Heart right ventricle (tissue), 16 donors: ENCODE measurements at places on chromosomes 12 and 14. TPM values are rescaled to one million over a fixed set of nuclear protein-coding genes. Genes with fewer than 3 reads are reported as not detected.

Gene DLGAP5
- polyA plus RNA-seq, result 0.22 TPM

Gene SPIC
- polyA plus RNA-seq, result not detected

Gene PPFIA2
- 0.32 TPM for polyA plus RNA-seq

Gene KRT8
- 153 TPM for polyA plus RNA-seq

Gene RASAL1
- polyA plus RNA-seq, result not detected

Gene RTN1
- polyA plus RNA-seq, result 0.59 TPM

DNA sequence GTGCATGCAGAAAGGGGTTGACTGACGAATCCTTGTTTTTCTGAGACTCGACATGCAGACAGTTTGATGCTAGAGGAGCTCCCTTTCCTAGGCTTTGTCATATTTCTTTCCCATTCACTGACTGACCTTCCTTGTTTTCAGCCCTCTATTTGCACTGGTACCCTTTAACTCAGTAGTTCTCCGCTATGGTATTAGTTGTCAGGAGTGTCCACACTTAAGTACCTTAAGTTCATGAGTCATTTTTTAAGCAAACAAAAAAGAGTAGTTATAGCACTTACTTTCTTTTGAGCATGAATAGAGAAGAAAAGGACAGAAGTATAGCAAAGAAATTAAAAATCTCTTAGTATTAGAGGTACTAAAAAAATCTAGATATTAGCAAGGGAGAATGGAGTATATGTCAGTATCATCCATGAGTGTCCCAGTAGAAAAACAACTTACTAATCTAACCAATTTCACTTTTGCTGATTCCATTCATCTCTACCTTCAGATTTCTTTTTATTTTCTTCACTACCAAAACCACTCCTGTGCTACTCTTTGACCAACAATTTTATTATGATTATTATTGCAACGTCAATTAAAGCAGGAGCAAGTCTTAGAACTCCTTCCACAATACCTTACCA, 8.3 kb downstream of the ATP2B1 start:
- H3K36me3 ChIP-seq, result no peaks in the 10 kb centered on the region
- no peak overlapping the region for H3K4me3 ChIP-seq
- DNase-seq, result no peak
- no peak overlapping the region for H3K27ac ChIP-seq
- H3K4me1 ChIP-seq, result no peaks in the 10 kb centered on the region

- H3K4me1 ChIP-seq, result peaks cover 15% of the 10 kb centered on the region
- H3K4me3 ChIP-seq, result no peak overlapping the region
- DNase-seq, result no peak
- H3K27me3 ChIP-seq, result no peaks in the 10 kb centered on the region
- H3K27ac ChIP-seq, result no peak overlapping the region
- no peaks in the 10 kb centered on the region for H3K36me3 ChIP-seq
Measured at GRCh38 chr14:51449681-51450080, 202.0 kb upstream of the FRMD6 start.

GRCh38 chr12:84551373-84551772, 361.2 kb downstream of the SLC6A15 start:
- no peaks in the 10 kb centered on the region for H3K4me1 ChIP-seq
- H3K27ac ChIP-seq, result no peak overlapping the region
- H3K27me3 ChIP-seq, result no peaks in the 10 kb centered on the region
- no peak overlapping the region for H3K4me3 ChIP-seq
- H3K36me3 ChIP-seq, result no peaks in the 10 kb centered on the region
- DNase-seq, result no peak

- no peak overlapping the region for H3K4me3 ChIP-seq
- no peaks in the 10 kb centered on the region for H3K27me3 ChIP-seq
- no peak overlapping the region for H3K27ac ChIP-seq
- H3K4me1 ChIP-seq, result no peaks in the 10 kb centered on the region
- no peaks in the 10 kb centered on the region for H3K36me3 ChIP-seq
Measured at GRCh38 chr14:30312214-30312613, 246.7 kb upstream of the G2E3 start.

GRCh38 chr12:32135967-32136366, 29.3 kb downstream of the BICD1 start:
- H3K4me1 ChIP-seq, result no peaks in the 10 kb centered on the region
- H3K36me3 ChIP-seq, result no peaks in the 10 kb centered on the region
- H3K27me3 ChIP-seq, result no peaks in the 10 kb centered on the region
- no peak overlapping the region for H3K4me3 ChIP-seq

DNA sequence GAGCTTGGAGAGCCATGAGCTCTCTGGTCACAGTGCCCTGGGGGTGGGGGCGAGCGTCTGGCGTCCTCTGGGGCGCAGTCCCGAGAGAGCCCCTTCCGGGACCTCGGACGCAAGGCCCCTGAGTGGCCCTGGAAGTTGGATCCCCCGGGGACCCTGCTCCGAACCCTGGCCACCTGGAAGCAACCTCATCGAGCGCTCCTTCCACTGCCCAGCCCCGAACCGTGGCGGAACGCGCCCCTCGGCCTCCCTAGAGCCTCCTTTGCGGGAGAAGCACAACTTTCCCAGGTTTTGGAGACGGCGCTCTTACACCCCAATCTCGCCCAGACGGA, 1.2 kb downstream of the NOS1 start:
- no peaks in the 10 kb centered on the region for H3K36me3 ChIP-seq
- no peaks in the 10 kb centered on the region for H3K4me1 ChIP-seq
- peaks cover 7% of the 10 kb centered on the region for H3K27me3 ChIP-seq

DNA sequence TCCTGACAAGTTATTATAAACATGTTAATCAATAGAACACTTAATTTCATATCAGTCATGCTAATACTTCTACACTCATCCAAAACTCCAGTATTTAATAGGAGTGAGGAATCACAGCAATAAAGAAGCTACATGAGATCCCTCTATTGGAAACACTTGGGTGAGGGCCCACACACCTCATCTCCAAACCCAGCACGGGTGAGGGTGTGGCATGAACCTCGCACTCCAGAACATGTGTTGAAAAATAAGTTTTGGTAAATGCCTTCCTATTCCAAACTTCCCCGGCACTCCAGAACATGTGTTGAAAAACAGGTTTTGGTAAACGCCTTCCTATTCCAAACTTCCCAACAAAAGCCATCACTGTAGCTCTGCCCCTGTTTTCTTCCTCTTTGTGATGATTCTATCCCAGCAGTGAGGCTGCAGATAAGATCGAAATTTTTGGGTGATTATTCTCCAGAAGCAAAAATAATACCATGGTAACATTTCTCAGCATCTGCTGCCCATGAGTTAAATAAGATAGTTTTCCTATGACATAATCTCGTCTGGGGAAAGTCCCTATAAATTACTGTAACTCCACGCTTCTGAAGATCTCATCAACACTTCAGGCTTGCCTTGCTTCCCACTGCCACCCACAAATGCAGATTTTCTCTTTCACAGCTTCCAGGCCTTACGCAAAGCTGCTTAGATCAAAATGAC, 24.4 kb upstream of the PTPRB start:
- no peaks in the 10 kb centered on the region for H3K4me1 ChIP-seq
- no peak for DNase-seq
- no peak overlapping the region for H3K4me3 ChIP-seq
- peak overlapping the region; percentile 16 for H3K27ac ChIP-seq
- H3K27me3 ChIP-seq, result no peaks in the 10 kb centered on the region

- H3K27me3 ChIP-seq, result no peaks in the 10 kb centered on the region
- H3K4me1 ChIP-seq, result no peaks in the 10 kb centered on the region
- no peak overlapping the region for H3K27ac ChIP-seq
- no peak overlapping the region for H3K4me3 ChIP-seq
- no peaks in the 10 kb centered on the region for H3K36me3 ChIP-seq
- no peak for DNase-seq
Measured at GRCh38 chr14:44783901-44784300, 177.8 kb downstream of the KLHL28 start.

- H3K36me3 ChIP-seq, result no peaks in the 10 kb centered on the region
- no peak for DNase-seq
- no peaks in the 10 kb centered on the region for H3K27me3 ChIP-seq
- H3K27ac ChIP-seq, result no peak overlapping the region
- peaks cover 50% of the 10 kb centered on the region for H3K4me1 ChIP-seq
Measured at GRCh38 chr12:123528858-123529257, 4.7 kb downstream of the RILPL1 start.

GRCh38 chr12:78244916-78245507, 414.3 kb downstream of the NAV3 start:
- no peak overlapping the region for H3K4me3 ChIP-seq
- H3K27ac ChIP-seq, result no peak overlapping the region
- DNase-seq, result no peak
- no peaks in the 10 kb centered on the region for H3K36me3 ChIP-seq
- H3K27me3 ChIP-seq, result no peaks in the 10 kb centered on the region

DNA sequence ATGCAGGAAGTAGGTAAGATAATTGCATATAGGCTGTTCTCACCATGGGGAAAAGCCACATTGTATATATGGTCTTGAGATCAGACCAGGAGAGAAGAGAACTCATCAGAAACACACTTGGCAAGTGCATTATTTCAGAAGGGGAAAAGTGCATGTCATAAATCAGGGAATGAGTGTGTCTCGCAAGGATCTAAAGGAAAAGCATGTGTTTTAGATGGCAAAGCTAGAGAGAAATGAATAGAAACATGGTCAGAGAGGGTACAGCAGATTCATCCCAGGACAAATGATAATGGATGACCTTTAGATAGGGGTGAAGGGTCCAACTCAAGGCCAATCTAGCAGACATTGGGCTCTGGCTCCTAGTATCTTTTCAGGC, 230.2 kb upstream of the NAV3 start:
- H3K27ac ChIP-seq, result no peak overlapping the region
- no peaks in the 10 kb centered on the region for H3K4me1 ChIP-seq
- H3K36me3 ChIP-seq, result no peaks in the 10 kb centered on the region
- no peak overlapping the region for H3K4me3 ChIP-seq
- H3K27me3 ChIP-seq, result no peaks in the 10 kb centered on the region
- no peak for DNase-seq

DNA sequence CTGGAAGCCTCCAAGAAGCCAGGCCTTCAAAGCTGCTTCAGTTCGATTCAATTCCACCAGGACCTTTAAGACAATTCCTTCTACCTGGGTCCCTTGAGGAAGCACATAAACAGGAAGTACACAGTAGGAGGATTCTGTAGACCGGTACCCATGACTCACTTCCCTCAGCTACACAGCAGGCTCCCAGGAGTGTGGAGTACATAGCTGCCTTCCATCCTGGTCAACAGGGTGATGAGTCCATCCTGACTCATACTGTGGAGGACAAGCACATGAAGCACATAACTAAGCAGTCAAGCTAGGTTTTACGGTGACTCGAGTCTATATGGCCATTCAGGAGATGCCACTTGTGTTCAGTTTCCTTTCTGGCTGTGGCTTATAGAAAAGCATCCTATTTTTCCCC, 197.6 kb upstream of the RBM19 start:
- DNase-seq, result no peak
- H3K27ac ChIP-seq, result no peak overlapping the region
- H3K36me3 ChIP-seq, result no peaks in the 10 kb centered on the region
- no peak overlapping the region for H3K4me3 ChIP-seq
- H3K4me1 ChIP-seq, result no peaks in the 10 kb centered on the region

GRCh38 chr12:45668641-45669040, 60.9 kb upstream of the ARID2 start:
- no peak for DNase-seq
- H3K27ac ChIP-seq, result peak overlapping the region; percentile 19
- H3K4me3 ChIP-seq, result no peak overlapping the region
- H3K36me3 ChIP-seq, result no peaks in the 10 kb centered on the region
- no peaks in the 10 kb centered on the region for H3K27me3 ChIP-seq

DNA sequence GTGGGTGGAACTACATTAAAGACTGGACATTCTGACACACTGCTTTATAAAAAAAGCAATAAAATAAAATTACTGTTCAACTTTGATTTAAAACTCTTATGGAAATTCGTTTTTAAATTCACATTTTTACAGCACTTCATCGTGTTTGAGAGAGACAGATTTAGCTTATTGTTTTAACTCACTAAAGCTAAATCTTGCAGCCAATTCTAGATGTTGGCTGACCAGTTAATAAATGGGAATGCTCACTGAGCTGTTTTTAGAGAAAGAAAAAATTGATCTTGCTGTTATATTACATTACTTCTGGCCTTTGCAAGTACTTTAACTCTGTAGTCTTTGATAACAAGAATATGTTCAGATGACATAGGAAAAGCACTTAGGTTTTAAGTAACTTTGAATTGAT, 157.1 kb downstream of the PLCZ1 start:
- no peak for DNase-seq
- no peak overlapping the region for H3K27ac ChIP-seq
- no peak overlapping the region for H3K4me3 ChIP-seq
- no peaks in the 10 kb centered on the region for H3K4me1 ChIP-seq
